GM19239 (cell line): ENCODE measurements at places on chromosomes 2 and 18.

DNA sequence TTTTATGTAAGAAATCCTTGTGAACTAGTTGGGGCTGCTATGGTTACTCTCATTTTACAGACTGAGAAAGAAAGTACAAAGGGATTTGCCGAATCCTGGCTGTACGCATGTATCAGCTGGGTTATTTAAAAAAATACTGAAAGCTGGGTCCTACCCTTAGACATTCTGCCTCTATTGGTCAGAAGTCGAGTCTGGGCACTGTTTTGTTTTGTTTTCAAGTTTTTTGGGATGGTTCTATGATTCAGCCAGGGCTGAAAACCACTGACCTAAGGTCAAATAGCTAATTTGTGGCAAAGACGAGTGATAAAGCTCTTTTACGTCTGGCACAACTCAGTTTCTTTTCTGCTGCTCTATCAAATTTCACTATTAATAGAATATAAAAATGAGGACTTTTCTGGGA lies 5.9 kb upstream of the SLC8A1 start:
- DNase-seq: no peak

DNA sequence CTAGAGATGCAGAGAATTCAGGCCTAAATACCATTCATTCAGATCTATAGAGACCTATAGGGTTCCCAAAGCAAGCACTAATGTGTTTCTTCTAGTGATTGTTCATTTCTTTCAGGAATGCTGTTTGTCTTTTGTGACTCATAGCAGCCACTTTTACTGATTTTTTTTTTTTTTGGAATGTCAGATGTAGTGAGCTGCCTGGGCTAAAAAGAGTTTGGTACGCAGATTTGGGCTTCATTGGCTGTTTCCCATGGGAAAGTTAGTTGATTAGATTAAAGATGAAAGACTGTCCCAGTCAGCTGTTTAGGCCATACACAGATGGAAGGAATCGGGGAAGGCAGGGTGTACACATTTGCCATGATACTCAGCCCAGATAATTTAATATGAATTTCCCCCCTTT lies 87.6 kb downstream of the CDC42EP3 start:
- DNase-seq: no peak

GRCh38 chr2:69817729-69818501 lies 11.5 kb upstream of the GMCL1 start:
- DNase-seq: no peak

DNA sequence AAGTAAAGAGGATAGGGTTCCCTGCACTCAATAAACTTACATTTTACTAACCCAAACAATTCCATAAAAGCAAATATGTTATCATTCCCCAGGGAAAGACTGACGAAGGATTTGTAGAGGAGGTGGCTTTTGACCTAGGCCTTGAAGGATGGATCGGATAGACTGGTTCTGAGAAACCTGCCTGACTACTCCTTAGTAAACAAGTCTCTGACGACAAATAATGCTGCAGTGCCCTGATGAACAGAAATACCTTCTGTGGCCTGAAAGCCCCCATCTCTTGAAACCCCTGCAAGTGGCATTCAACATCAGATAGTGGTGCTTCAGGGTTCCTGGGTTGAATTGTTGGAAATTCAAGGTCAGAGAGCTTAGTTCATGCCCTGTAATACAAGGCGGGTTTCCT lies 19.2 kb downstream of the PRKCE start:
- no peak for DNase-seq

DNA sequence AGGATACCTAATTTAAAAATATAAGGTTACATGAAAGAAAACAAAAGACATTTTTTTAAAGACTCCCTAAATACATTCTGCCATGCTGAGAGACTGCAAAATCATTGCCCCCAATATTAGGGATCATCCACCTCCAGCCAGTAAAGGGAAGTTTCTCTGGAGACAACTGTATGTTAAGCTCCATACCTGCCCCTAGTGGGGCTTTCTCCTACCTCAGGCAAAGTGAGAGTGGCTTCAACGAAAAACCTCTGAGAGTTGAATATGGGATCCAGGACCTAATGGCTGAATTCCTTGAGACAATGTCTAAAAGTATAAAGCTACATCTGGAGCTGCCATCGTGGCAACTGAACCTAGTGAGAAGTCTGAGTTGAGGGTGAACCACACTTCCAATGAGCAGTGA lies 248.1 kb upstream of the FIGN start:
- no peak for DNase-seq

- no peak for DNase-seq
Measured at GRCh38 chr2:139645617-139646016, 865.4 kb upstream of the NXPH2 start.

GRCh38 chr2:188474316-188474715 lies 182.6 kb downstream of the GULP1 start:
- no peak for DNase-seq

GRCh38 chr18:64854112-64854511 lies 705.2 kb upstream of the LINC00305 start:
- DNase-seq: no peak

DNA sequence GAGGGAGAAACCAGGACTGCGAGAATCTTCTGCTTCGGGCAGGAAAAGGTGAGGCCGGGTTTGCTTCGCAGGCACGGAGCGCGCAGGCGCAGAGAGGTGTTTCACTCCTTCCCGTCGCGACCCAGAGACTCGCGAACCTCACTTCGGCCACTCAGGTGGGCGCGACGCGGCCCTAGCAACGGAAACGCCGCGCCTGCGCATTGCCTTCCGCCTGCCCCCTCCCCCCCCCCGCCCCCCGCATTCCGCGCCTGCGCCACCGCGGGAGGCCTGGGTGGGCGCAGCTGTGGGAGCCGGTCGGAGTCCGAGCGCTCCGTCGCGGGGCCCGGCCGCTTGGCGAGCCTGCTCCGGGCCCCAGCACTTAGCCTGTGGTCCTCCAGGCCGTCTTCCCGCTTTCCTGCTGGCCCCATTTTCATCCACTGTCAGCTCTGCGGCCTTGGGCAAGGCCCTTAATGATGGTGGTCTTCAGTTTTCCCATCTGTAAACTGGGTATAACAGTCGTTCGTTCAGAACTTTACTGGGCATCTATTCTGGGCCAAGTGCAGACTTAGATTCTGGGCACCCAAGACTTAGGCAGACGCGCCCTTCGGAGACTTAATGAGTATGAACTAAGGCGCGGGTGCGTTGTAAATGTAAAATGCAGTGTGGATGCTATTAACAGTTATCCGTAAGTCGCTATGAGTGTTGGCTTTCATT lies 62.1 kb upstream of the ACKR3 start:
- no peak for DNase-seq

DNA sequence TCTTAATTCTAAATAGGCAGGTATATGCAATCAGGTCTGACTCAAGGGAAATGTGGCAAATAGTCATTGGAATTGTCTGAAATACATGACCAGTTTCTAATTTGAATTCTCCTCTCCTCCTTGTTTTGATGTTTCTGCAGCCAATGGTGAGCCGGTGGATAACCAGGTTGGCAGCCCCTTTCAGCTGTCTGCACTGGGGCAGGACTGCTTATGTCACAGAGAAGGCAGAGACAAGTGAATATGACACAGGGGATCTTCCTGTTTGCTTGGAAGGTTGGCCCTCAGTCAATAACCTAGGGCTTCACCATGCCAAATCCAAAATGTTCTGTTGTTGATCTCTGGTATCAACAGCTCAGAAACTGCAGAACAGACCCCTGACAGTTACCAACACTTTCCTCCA lies 12.1 kb downstream of the MYT1L start:
- DNase-seq: no peak

DNA sequence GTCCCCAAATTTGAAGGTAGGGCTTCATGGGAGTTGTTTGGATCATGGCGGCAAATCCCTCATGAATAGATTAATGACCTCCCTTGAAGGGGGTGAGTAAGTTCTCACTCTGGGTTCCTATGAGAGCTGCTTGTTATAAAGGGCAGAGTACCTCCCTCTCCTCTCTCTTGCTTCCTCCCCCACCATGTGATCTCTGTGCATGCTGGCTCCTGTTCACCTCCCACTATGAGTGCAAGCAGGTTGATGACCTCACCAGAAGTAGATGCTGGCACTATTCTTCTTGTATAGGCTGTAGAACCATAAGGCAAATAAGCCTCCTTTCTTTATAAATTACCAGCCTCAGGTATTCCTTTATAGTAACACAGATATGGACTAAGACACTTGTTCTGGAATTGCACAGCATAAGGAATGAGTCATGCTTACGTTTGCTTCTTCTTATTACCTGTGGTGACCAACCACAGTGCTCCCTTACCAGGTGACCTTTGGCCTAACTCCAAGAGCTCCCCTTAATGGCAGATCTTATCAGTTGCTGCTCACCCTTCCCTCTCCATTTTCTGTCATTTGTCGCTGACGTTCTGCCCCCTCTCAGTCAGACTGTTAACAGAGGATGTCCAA lies 559.5 kb upstream of the GCFC2 start:
- DNase-seq: no peak

- DNase-seq: no peak
Measured at GRCh38 chr2:194661431-194661830, 995.6 kb upstream of the SLC39A10 start.

- DNase-seq: peak; percentile 29
Measured at GRCh38 chr2:207746131-207746530, 23.6 kb downstream of the FZD5 start.

DNA sequence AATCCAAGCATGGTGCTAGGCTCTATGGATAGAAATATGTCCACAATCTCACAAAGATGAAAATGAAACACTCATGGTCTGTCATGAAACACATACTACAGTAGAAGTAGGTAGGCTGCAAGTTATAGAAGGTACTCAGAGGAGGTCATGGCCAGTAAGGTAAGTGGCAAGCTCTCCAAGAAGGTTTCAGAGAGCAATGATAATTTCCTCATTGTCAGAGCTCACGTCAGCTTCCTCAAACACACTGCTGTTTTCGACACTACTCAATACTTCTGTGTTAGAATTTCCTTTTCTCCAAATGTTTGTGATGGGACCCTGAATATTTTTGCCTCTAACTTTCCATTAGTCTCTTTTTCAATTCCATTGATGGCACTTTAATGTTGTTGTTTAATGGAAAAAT lies 25.5 kb downstream of the CCDC141 start:
- DNase-seq: no peak

- DNase-seq: no peak
Measured at GRCh38 chr18:55787536-55788073, 199.6 kb upstream of the TCF4 start.

- no peak for DNase-seq
Measured at GRCh38 chr2:12796657-12797056, 79.9 kb downstream of the TRIB2 start.
